ENCODE measurements at places on chromosomes 12 and 14.
A peak's percentile ranks its signal among the peaks of the same experiment; 100 is the strongest.

DNA sequence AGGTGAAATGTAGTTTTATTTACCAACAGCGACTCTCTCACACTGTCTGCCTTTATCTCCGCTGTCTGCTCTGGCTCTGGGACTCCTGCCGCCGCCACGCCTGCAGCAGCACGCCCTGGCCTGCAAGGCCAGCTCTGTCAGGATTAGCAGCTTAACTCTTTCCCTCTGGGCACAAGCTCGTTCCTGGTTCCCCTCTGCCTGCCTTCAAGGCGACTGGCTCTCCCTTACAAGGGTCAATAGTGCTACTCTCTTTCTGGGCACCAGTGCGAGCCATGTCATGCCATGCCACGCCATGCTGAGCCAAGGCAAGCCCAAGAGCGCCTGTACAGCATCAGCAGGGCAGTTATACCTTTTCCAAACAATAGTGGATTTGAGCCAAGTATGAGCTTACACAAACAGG lies 3.6 kb upstream of the CLEC2B start:
- no peak for DNase-seq

- no peak for DNase-seq
Measured at GRCh38 chr12:87518481-87518880, 510.7 kb downstream of the C12orf50 start.

DNA sequence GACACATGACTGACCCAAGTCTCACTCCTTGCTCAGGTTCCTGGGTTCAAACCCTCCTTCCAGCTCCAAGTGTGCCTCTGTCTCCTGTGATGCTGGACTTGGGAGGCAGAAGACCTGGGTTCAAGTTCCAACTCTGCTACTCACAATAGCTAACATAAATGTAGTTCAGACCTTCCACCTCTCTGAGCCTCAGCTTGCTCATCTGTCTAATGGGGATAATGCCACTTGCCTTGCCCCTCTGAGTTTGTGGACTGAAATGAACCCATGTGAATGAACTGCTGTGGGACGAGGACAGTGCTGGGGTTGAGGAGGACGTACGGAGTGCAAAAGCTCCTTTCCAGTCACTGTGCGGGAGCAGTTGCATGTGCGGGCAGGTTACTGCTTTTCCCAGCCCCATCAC lies 40.9 kb downstream of the ACADS start:
- no peak for DNase-seq

DNA sequence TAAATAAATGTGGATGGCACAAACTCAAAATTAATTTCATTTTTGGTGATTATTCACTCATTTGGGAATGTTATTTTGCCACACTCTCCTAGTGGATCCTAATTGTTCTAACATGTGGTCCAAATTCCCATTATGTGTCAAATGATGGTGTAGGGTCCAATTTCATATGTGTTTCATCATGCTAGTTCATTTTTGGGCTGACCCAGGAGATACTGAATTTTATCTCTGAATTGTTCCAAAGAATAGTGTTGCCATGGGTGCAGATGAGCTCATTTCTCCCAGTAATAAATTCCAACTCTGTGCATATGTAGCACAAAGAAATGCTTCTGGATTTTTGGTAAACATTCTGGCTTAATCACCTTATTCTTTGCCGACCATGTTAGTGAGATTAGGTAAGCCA lies 23.5 kb upstream of the SEL1L start:
- DNase-seq = no peak

DNA sequence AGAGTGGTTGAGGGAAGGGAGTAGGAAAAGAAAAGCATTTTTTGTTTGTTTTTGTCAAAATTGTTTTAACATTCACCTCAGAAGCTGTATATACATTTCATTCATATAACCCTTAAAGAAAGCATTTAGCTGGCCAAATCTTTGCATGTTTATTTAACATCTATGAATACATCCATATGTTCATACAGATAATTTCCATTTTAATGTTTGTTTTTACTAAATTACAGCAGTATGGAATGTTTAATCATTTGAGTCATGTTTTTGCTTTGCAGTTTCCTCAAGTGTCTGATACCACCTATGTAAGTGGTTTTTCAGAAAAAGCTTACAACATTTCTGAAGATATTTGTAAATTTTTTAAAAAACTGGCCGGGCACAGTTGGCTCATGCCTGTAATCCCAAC lies 84.3 kb upstream of the ATF1 start:
- no peak for DNase-seq

DNA sequence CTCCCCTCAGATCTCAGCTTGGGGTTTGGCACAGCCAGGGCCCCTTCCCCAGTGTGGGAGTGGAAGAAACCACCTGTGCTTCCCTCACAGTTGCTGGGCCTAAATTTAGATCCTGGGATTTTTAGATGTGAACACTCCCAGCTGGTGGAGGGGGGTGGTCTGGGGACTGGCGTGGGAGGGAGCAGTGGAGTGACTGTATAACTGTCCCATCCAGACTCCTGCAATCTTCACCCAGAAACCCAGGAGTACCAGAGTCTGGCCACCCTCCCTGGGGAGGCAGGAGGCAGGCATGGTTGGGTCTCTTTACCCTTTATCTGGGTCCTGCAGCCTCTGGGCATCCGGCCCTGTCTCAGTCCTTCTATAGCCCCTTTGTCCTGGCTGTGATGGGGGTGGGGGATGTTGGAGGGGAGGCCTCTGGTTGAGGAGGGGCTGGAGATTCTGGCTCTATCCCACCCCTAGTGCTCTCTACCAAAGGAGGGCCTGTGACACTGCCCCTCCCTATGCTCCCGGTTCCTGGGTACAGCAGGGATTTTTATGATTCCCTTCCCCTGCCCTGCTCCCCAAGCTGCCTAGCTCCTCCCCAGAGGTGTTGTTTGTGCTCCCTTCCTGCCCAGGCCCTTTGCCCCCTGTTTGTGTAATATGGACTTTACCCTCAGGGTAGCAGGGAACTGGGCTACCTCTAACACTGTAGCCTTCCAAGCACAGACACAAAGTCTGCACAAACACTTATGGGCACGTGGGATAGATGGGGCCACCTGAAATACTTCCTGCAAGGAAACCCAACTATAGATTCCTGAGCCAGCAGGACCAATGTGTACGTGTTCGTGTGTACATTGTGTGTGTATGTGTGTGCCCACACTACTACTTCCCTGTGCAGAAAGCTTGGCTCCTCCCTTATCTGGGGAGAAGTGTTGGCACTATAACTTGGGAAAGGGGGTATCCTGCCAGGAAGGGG lies 1.7 kb downstream of the ERBB3 start:
- DNase-seq = peak; percentile 71

- DNase-seq = no peak
Measured at GRCh38 chr12:121620333-121620891, 5.9 kb upstream of the ORAI1 start.

GRCh38 chr14:68495101-68496039 lies 297.5 kb downstream of the ZFP36L1 start:
- no peak for DNase-seq

GRCh38 chr12:4270016-4270830 lies 3.3 kb upstream of the CCND2 start:
- DNase-seq = no peak

- DNase-seq = no peak
Measured at GRCh38 chr14:26527095-26527494, 70.7 kb downstream of the NOVA1 start.

- no peak for DNase-seq
Measured at GRCh38 chr14:71487941-71488340, 444.3 kb upstream of the RGS6 start.

- no peak for DNase-seq
Measured at GRCh38 chr12:76976777-76977382, 88.5 kb downstream of the E2F7 start.

- DNase-seq = no peak
Measured at GRCh38 chr12:8157484-8158198, 826 bp downstream of the ZNF705A start.

DNA sequence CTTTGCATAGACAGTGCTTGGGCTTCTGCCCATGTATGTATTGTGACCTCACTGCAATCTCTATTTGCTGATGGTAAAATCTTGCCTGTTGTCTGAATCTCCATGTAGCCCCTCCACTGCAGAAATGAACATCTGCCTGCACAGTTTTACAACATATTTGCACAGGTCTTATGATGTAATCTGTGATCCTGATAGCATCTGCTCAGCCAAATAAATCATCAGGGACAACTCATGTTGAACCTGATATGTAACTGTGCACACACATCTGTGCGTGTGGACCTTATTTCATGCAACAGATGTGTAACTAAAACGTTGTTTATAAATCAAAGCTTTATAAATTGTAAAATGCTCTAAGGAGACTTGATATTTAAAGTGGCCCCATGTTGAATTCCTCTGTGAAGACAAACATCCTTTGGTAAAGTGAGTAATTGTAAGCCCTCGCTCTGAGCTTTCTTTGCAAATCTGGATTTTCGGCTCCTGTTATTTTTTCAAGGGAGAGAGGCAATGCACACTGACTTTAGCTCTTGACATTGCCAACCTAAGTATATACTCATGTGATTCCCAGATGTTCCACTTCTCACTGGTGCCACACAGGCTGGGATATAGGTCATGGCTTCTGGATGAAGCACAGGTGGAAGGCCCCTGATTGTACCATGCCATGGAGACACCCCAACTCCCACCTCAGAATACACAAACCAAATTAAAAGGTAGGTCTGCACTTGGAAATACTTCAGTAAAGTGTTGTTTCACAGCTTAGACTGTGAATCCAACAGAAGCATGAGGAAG lies 371.3 kb downstream of the GRIN2B start:
- no peak for DNase-seq

- DNase-seq = no peak
Measured at GRCh38 chr12:3727877-3728632, 24.9 kb downstream of the CRACR2A start.

DNA sequence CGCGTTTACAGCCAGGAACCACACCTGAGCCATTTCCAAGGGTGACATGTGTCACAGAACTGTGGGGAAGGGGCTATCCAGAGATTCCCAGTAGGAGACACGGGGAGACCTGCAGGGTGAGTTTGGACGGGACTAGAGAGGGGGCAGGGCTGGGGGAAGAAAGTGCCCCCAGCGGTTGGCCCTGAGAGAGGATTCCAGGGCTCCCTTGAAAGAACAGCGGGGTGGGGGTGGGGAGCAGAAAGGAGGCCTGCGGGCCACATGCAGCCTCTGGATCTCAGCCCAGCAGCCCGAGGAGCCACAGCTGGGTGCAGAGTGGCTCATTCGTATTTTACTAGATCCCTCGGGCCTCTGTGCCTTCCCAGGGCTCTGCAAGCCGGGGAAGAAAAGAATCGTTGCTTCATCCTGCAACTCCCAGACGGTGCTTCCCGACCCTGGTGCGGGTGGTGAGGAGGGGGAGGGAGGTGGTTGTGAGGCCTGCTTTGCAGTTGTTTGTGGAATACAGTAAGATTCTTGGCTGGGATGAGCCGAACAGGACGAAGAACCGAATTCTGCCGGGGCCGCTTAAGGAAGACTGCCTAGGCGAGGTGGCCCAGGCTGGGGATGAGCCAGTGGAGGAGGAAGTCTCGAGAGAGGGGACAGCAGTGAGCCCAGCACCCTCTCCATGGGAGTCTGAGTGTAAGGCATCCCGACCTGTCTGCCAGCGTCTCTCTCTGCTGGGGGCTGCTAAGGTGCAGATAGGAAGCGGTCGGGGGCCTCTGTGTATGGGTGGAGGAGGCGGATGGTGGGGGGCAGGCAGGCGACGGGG lies 36.1 kb upstream of the ANKRD9 start:
- DNase-seq = no peak

DNA sequence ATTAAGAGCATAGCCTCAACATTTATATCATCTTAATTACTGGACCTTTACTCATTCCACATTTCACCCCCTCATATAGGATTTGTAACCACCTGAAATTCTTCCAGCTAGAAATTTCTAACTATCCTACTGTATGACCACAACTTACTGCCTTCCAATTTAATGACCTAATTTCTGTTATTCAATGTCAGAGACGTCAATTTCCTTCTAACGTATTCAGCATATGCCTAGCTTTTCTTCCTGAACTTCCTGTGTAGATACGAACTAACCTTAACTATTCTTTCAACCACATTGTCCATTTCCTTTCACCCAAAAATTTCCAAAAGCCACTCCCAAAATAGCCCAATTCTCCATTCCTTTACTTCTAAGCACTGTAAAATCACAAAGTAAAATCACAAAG lies 108.0 kb downstream of the EEA1 start:
- no peak for DNase-seq

- no peak for DNase-seq
Measured at GRCh38 chr14:61482348-61483206, 161.2 kb downstream of the PRKCH start.

GRCh38 chr12:54725233-54725843 lies 77.2 kb upstream of the DCD start:
- no peak for DNase-seq

- DNase-seq = peak; percentile 31
Measured at GRCh38 chr14:85529803-85530574, at the start of gene FLRT2. Gene FLRT2, plus strand, starts transcription at chr14:85530144. Its CDS starts 91,371 bp downstream, at chr14:85621515.

DNA sequence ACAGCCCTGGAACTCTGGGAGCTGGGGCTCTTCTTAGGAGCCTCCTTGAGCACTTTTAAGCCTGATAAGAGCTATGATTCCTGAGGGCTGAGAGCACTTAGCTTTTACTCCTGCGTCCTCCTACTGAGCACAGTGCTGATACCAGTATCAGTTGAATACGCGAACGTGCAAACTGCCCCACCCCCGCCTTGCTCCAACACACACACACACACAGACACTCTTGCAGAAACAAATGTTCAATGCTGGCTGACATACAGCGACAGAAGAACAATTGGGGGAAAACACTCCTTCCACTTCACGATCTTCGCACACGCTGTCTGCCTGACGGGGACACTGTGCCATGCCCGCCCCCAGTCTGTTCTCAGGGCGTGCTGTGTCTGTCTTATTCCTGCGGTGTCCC lies 57.2 kb upstream of the DLK1 start:
- DNase-seq = no peak

DNA sequence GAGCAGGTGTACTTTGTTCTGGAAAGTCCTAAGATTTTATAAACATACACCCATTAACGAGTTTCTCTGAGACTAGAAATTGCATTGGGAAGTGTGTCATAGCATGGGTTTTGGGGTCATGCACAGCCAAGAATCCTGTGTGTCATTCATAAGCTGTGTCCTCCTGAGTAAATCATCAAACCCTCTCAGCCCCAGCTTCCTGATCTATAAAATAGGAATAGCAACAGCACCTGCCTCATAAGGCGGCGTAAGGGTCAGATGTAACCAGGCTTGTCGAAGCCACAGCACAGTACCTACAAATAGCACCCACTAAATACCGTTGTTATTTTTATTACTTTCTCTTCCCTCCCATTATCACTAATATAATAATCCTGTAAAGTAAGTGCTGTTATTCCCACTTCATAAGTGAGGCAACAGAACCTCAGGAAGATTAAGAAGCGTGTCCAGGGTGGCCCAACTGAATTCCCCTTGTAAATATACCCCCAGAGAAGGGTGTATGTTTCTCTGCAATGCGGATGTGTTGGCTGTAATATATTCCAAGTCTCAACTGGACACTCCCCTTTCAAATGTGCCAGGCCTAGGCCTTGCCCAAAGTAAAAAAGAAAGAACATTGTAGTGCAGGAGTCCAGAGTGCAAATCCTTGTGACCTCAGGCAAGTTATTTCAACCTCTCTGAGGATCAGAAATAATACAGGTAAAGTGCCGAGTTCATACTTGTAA lies 188.3 kb upstream of the BCL2L14 start:
- no peak for DNase-seq
